ENCODE measurements at places on chromosomes 7 and 10.

DNA sequence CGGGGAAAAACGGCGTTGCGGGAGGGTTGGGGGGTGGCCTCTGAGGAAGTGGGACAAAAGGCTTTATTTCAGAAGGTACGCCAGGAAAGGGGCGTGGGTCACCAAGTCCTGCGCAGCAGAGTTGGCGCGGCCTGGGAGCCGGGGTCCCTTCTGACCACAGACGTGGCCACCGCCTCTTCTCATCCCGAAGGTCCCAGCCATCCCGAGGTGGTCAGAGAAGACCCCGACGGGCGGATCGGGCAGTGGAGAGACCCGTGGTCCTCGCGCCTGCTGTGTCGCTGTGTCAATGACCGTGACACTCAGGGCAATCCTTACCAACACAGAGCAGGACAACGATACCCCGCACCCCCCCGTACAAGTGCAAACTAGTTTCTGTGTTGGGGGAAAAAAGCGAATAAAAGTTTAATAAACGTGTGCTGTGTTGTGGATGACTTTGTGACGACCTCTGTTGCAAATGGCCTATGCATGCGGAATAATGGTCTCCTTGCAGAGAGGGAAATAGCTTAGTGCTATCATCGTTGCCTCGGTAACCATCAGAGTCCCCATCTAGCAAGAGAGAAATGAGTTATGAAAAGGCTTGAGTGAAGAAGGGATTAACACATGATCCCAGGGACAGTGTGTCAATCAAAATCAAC lies 19.4 kb upstream of the GATA3 start:
- no peak for DNase-seq

DNA sequence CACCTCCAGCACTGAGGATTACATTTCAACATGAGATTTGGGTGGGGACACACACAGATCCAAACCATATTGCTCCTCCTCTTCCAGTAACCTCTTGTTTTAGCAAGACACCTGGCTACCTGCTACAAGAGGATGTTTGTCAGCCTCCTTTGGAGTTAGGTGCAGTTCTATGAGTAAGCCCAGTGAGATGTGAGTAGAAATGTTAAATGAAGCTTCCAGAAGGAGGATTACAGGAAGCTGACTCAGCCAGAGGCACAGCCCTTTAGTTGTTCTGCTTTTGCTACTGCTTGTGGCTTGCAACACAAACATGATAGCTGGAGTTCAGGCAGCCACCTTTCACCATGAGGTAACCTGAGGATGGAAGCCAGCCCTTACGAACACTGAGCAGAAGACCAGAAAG lies 382.7 kb upstream of the RNF32 start:
- DNase-seq = no peak

DNA sequence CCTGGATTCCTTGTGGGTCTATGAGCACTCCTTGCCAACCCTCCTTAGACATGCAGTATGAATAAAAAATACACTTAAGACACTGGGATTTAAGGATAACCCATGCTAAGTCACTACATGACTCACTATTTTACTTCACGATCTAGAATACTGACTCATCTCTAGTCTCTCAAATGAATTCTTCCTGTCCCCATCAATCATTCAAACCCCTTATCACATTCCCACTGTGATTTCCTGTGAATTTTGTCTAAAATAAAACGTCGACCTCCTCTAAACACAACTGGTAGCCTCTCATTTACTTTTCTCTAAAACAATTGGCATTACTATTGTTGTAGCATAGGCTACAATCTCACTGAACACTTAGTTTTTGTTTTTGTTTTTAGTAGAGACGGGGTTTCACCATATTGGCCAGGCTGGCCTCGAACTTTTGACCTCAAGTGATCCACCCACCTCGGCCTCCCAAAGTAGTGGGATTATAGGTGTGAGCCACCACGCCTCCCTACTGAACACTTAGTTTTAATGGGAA lies 3.9 kb upstream of the IQUB start:
- DNase-seq = no peak

- DNase-seq = no peak
Measured at GRCh38 chr7:149375234-149376008, 85.4 kb downstream of the ZNF777 start.

DNA sequence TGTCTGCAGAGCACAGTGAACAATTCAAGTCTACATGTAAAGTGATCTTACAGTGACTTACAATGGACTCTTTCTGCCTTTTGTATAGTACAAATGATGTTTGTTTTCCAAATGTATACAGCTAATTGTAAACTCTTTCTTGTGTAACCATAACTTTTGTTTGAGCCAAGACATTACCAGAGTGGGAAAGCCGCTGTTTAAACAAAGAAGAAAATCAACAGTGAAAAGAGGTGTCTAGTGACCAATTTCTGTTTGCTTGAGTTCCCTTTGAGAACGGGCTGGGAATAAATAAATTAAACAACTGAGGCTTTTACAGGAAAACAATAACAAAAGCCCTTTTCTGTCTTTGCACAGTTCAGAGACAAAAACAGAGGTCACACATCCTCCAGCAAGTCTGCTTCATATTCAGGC lies 1163.4 kb downstream of the CNTNAP2 start:
- no peak for DNase-seq

DNA sequence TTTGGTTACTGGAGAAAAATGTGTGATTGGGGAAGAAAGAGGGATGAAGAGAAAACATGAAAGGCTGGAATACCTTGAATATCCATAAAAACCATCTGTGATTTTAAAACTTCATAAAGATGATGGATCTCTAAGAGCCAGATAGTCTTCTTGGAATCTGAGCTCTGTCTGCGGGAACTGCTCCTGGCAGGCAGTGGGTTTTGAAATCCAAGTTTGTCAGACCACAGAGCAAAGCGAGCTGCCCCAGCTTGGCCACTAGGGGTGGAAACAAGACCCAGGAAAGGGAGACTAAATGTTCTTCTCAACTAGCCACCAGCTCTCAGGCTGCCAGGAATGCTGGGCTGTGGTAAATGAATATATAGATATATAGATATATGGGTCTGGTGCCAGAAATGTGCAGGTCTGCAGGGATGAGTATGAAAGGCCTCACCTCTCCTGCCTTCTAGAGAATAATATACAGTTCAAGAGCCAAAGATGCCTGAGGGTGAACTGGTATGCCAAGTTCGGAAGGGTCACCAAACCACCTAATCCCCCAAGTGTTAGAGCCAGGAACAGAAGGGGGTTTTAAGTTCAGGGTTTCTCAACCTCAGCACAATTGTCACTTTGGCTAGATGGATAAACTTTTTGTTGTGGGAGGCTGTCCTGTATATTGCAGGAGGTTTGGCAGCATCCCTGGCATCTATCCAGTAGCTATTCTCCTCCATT lies 208.8 kb downstream of the KCNMA1 start:
- no peak for DNase-seq

DNA sequence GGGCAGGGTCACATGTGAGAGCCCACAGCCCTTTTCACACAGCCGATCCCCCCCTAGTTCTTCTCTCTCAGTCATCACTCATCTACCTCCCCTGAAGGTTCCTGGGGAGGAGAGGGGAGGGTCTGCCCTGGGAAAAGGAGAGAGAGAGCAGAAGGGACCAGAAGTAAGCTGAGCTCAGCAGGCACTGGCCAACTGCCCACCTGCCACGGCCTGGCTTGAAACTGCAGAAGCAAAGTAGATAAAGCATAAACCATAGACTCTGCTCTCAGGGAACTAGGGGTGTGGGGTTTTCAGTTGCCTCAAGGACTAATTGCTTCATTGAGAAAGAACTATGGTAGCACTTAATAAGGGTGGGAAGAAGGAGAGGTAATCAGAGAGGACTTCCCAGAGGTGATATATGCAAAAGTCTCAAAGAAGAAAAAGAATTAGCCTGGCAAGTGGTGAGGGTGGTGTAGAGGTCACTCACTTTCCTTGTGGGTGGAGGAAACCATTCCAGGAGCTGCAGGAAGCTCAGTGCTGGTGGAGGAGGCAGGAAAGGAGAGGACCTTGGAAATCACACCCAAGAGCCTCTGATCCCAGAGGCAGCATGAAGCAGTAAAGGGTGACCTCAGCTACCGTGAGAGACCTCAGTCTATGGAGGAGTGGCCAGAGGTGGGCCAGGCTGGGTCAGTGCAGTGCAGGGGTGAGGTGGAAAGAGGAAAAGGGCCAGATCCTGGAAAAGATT lies 17.2 kb downstream of the PILRA start:
- DNase-seq = no peak
